ENCODE measurements at places on chromosomes 12 and 14.

GRCh38 chr12:29187756-29188155 lies 38.7 kb downstream of the FAR2 start:
- peak; percentile 5 for DNase-seq

DNA sequence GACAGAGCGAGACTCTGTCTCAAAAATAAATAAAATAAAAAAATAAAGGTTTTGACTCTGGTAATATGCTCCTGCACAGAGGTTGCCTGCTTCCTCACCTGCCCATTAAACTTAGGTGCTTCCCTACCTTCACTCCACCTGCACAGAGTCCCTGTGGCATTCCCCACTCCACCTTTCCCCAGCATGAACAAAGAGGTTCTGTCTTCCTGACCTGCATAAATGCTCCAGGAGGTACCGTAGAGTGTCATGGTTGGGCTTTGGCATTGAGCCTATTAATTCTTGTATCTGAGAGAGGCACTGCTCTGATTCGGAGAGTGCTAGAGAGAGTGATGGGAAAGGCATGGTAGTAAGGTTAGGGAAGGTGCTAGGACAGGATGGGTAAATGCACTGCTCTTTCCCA lies 6.3 kb downstream of the ARHGAP9 start:
- DNase-seq = no peak

DNA sequence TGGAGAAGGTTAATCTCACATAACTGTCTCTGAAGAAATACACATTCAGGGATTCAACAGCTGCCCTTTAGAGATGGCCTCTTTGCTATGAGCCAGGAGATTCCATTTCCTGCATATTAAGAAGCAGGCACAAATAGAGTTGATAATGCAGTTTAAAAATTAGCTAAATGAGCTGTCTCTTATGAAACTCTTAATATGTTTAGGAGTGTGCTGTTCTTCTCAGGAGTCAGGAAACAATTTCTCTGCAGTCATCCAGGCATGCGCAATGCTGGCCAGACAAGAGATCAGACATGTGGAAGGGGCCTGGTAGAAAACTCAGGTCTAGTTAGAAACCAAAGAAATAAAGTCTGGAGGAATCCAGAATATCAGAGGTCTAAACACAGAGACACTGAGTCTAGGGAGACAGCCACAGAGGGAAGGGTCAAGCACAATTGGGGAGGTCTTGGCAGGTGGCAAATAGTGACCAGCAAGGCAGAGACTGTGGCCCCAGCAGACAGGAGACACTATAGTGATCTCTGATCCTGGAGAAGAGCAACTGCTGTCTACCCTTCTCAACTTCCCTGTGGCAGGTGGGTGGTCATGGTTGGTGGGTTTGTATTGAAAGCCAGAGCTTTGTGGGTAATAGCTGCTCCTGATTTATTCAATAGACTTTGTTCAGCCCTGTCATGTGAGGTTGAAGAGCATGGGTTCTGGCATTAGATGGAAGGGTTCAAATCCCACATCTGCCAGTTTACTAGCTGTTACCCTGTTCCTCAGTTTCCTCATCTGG lies 185.8 kb upstream of the RMST start:
- DNase-seq = no peak

GRCh38 chr12:130948136-130948535 lies 5.6 kb upstream of the ADGRD1 start:
- DNase-seq = no peak

DNA sequence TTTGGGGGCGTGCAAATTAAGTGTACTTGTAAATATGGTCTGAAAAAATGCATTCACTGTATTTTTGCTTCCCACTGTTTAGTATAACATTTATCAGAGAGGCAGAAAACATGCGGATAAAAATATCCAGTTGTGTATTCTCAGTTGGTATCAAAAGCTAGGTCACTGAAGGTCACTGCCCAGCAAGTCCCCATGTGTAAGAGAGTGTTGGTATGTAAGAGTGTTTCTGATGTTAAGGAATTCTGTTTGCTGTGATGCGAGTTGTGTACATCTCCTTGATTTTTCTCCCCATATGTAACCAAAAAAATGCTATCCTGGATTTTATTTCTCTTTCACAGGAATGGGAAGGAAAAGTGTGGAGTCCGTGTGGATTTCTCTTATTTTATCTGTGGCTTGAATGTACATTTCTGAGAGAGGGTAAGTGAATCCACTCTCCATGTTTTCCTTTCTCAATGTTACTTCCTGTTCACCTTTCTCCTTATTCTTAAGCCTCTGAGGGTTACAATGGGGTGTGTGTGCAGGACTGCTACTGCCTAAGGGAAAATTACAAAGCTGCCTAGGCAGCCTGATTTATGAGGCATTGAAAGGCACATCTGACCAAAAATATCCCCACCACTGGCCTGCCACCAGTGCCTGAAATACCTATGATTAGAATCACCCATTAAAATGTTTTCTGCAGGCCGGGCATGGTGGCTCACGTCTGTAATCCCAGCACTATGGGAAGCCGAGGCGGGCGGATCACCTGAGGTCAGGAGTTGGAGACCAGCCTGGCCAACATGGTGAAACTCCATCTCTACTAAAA lies 97.9 kb upstream of the USP44 start:
- DNase-seq = peak; percentile 81

DNA sequence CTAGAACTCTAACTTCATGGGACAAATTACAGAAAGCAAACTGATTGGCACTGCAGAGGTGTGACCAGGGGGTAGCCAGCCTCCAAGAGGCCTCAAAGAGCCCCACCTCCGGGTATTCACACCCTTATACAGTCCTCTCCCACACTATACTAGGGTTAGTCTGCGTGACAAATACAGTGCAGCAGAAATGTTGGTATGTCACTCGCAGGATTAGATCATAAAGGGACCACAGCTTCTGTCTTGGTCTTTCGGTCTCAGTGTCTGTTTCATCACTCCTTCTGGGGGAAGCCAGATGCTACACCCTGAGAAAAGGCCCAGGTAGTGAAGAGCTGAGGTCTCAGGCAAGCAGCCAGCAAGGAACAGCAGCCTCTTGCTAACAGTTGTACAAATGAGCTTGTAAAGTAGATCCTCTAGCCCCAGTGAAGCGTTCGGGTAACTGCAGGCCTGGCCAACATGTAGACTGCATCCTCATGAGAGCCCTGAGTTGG lies 68.9 kb upstream of the SAV1 start:
- DNase-seq = no peak

DNA sequence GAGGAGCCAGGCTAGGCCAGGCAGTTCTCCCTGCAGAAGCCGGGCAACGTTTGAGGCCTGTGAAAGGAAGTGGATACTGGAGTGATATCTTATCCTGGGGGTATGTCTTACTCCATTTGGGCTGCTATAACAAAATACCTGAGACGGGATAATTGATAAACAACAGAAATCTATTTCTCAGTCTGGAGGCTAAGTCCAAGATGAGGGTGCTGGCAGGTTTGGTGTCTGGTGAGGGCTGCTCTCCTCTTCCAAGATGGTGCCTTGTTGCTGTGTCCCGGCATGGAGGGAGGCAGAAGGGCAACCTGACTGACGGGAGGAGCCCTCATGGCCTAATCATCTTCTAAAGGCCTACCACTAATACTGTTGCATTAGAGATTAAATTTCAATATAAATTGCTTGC lies 15.7 kb upstream of the GALNT6 start:
- no peak for DNase-seq

DNA sequence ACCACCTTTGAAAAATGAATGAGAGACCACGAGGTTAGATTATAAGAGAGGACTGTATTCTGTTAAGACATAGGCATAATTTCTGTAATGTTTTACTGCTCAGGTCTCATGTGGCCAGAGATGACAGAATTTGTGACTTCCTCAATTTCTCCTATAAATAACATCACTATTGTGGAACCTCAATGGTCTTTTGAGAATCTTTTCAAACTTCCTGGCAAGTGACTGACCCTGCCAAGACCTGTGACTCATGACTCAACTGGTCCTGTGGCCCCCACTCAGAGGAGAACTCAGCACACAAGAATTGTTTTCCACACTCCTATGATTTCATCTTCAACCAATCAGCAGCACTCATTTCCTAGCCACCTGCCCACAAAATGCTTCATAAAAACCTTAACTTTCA lies 508.2 kb upstream of the ATP2B1 start:
- DNase-seq = peak; percentile 28

DNA sequence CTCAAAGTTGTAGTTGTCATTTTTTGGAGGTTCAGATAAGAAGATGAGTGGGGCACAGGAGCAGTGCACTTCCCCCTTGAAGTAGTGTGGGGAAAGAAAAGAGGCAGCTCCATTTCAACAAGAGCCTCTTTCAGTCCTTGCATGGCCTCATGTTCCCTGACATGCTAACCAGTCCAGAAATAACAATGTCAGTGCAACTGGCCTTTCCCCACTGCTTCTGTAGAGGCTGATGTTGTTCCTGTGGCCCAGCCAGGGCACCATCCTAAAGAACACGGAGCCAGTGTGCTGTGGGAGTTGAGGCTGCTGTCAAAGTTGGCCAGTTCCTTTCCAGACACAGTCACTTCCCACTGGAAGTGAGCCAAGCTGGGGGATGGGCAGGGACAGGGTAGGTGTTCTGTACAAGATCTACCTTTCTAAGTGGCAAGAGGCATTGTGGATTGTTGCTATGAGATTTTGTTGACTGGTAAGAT lies 77.7 kb upstream of the SLC38A2 start:
- DNase-seq = no peak

DNA sequence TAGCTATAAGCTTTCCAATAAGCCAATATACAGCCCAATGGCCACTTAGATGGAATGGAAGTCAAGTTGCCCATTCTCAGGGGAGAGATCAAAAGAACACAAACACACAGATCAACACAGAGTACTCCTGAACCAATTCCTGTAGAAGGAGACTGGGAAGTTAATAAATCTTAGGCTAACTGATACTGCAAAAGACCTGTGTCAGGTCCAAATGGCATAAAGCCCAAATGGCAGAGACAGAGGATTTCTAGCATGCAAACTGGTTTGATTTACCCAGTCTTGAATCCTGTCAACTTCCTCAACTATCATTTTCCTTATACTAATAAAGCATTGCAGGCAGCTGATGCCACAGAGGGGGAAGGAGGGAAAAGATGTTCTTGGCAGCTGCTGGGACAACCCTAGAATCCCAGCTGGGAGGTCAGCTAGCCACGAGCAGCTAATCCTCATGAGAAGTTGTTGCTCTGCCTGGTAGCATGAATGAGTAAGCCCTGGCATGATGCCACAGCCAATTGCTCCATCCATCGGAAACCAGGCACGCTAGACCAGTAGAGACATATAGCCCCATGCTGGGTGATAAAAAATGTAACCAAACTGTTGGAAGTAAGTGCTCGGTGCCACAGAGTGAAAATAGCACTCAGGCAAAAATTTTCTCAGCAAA lies 26.2 kb downstream of the ANG start:
- DNase-seq = peak; percentile 12

DNA sequence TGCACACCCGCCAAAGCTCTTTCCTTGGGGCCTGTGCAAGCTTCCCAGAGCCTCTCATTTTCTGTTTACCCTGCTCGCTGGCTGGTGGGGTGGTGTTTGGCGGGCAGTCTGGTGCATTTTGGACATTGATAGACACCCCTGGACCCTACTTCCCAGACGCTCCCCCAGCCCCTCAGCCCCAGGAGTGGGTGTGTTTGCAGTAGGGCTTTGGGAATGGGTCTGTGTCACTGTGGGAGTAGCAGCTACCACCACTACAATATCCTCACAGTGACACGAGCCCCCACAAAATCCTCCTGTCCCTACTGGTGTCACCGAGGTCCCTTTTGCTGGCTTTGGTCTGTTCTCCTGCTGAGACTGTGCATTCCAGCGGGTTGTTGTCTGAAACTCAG lies 371.3 kb downstream of the TMEM121 start:
- DNase-seq = no peak

- DNase-seq = no peak
Observed at GRCh38 chr14:105065280-105066228, at the start of gene GPR132. Gene GPR132 (minus strand): TSS chr14:105065430. CDS start chr14:105055420, 10,010 bp downstream.

GRCh38 chr12:128966203-128966810 lies 113.0 kb downstream of the GLT1D1 start:
- DNase-seq = no peak

GRCh38 chr12:89288959-89289358 lies 63.3 kb downstream of the DUSP6 start:
- DNase-seq = peak; percentile 12

DNA sequence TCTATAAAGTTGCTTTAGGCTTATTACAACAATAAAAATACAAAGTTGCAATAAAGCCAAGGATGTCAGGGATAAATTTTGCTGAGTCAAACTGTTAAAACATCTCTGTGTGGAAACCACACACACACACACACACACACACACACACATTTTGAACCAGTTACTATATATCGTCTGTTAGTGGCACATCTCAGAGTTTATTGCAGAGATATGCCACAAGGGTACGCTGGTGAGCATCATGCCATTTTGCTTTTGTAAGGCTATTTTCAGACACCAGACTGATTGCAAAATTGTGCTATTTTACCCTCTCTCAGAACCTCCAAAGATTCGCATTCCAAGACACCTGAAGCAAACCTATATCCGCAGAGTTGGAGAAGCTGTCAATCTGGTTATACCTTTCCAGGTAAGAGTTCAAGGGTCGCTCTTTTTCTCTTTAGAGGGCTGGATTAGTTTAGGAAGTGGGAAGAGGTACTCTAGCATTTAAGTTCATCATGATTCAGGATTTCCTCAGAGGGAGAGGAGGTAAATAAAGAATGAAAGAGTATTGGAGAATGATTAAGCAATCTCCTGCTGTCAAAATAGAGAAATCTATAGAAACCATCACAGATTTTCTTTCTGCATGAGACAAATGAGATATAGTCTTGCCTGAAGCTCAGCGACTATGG lies 27.3 kb upstream of the CHPT1 start:
- DNase-seq = peak; percentile 33

DNA sequence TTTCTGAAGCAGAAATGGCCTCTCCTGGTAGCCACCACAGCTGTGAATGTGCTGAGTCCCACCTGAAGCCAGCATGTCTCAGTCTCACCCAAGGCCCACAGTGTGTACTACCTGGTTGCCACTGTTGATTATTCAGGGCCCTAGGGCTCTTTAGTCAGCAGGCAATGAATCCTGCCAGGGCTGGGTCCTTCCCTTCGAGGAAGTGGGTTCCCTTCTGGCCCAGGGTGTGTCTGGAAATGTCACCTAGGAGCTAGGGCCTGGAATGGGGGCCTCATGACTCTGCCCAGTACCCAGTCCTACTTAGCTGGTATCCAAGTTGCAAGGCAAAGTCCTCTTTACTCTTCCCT lies 207.4 kb downstream of the SYNE2 start:
- no peak for DNase-seq

GRCh38 chr14:60616461-60616959 lies 32.8 kb downstream of the SIX1 start:
- DNase-seq = no peak

DNA sequence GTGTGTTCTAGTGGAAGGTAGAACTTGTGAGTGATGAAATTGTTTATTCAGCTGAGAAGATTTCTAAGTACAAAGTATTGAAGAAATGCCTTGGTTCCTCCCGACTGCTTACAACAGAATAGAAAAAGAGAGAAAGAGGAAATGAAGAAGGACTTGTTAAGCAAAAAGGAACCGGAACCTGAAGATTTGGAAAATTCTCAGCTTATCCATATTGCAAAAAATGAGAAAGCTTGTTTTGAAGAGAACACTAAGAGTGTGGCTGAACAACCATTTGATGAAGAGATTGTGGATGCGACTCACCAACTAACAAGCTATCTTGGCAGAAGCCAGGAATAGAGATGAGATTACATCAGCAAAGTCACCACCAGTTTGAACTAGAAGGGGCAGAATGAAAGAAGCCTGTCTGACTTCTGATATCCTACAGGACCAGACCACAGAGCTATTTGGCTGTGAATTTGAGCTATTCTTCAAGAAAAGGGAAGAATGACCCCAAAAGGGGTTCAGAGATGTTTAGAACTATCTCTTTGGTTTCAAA lies 15.1 kb downstream of the NDUFA9 start:
- peak; percentile 75 for DNase-seq

- DNase-seq = peak; percentile 16
Observed at GRCh38 chr12:39723831-39724230, 104.2 kb upstream of the ABCD2 start.

- no peak for DNase-seq
Observed at GRCh38 chr14:100348253-100348729, 25.2 kb downstream of the SLC25A47 start.

All from foreskin fibroblast (primary cell).